ENCODE measurements at places on chromosomes 2 and 18.

DNA sequence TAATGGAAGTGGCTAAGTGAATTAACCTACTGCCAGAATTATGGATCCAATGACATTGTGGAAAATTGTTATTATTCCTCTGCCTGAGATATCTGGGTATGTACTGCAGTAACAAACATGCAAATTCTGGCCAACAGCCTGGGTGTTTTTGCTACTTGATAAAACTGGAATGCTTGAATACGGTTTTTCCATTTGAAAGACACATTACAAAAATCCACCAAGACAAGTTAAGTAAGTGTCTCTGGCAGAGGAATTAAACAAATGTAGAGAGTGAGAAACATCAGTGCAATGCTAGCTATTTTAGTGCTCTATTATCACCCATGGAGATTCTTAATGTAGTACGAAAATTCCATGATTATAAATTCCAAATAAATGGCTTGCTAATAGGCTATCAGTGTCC lies 312.4 kb upstream of the MEIS1 start:
- DNase-seq: no peak

- DNase-seq: no peak
Observed at GRCh38 chr2:191176801-191177438, 26.1 kb upstream of the STAT4 start.

- no peak for DNase-seq
Observed at GRCh38 chr2:184370954-184371353, 227.4 kb upstream of the ZNF804A start.

- peak; percentile 47 for DNase-seq
Observed at GRCh38 chr2:134739879-134740301, 21.1 kb upstream of the TMEM163 start.

DNA sequence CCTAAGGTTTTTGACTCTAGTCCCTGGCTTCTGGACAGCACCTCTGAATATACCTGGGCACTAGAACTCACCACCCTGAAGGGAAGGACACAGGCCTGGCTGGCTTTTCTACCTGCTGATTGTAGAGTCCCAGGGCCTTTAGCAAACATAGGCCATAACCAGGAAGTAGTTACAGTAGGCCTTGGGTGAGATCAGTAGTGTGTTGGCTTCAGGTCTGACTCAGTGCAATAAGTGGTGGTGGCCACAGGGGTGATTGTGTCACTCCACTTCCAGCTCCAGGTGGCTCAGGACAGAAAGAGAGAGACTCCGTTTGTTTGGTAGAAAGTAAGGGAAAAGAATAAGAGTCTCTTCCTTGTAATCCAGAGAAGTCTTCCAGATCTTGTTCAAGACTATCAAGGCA lies 101.7 kb upstream of the LGALSL start:
- no peak for DNase-seq

DNA sequence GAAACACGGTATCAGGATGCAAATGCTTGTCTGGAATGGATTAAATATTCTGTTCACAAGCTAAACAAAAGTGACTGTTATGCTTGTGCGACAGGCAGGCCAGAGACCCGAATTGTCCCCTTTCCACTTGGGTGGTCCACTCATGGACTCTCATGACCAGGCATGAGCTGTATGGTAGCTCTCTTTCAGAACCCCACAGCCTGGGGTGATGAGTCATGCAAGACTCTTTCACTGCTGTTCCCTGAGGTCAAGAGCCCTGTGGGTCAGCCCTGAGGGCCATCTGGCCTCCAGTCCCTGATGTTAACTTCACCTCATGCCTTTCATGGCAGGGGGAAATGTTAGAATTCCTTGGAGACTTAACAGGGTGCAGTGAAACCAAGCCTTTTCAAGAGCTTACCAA lies 13.7 kb upstream of the SAP130 start:
- DNase-seq: no peak

DNA sequence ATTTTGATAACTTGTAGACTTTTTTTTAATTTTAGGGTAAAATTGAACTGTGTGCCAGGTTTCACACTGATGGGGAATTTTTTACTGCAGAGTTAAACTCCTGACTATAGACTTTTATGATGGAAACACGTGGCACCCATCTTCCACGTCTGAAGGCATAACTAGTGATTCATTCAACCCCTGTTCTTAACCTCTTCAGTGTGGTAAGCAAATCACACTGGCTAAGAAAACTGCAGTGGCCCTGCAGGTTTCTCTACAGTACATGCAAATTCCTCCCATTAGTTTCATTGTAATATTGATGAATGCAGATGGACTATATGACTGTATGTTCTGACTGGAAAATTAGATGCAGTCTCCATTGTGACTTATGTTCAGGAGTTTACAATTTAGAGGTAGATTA lies 47.2 kb downstream of the SMAD4 start:
- DNase-seq: peak; percentile 72

- peak; percentile 94 for DNase-seq
Observed at GRCh38 chr18:21163647-21164547, 52.3 kb upstream of the ROCK1 start.

DNA sequence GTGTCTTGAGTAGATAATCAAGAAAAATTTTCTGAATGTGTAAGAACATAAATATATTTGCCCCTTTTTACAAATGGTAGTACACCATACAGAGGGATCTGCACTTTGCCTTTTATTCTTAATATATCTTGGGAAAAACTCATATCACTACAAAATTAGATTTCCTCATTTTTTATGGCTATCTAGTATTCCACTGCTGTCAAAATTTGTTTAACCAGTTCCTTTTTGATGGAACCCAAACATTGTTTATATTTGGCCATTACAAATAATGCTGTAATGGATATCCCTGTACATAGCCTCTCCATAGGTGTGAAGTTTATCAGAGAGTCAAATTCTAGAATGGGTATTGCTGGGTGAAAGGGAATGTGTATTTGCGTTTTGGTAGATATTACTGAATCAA lies 243.1 kb downstream of the AGPS start:
- no peak for DNase-seq

DNA sequence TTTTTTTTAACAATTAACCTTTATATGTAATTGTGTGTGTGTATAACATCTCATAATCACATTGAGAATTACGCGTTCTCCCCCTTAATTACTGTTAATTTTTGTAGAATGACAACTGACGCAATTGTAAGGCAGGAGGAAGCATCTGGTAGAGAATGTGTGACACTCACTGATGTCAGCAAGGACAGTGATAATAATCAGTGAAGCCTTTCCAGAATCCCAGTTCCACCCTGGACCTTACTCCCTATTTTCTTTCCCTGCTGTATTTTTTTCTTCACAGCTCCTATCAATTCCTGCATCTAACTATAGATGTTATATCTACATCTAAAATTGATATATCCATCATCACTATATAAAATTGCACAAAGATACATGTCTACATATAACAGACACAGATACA lies 16.1 kb upstream of the STRN start:
- no peak for DNase-seq

- no peak for DNase-seq
Observed at GRCh38 chr2:54529935-54530334, 73.8 kb downstream of the SPTBN1 start.

GRCh38 chr2:238903141-238903540 lies 55.3 kb downstream of the TWIST2 start:
- DNase-seq: no peak

GRCh38 chr2:207796585-207797350 lies 27.1 kb upstream of the FZD5 start:
- no peak for DNase-seq

DNA sequence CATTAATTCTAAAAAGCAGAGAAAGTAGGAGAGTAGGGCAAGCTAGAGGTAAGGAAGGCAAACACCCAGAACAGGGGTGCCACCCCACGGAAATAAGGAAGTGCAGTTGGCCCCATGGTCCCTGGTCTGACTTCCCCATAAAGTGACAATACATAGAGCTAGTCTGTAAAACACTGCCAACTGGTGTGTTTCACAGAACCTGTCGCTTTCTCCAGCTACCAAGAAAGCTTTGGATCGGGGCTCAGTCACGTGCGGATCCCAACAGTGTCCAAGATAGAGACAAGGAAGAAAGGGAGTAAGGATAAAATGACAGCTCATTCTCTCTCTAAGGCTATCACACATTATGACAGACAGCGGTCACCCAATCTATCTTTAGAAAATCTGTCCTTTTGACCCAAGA lies 36.4 kb downstream of the TBC1D8 start:
- DNase-seq: no peak

DNA sequence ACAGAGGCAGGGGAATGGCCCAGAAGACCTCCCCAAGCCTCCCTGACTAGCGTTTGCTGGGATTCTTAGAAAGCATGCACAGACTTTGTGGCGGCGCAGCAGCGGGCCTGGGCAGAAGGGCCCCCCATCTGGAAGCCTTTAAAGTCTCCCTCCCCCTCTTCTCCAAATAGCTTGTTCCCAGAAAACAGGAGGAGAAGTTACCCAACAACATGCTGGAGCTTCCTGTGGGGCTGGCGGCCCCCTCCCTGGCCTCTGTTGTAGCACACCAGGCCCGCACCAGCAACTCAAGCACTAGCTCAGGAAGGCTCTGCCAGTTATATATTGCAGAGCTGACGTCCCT lies 334.8 kb downstream of the DYSF start:
- DNase-seq: no peak

- DNase-seq: no peak
Observed at GRCh38 chr2:120312076-120312475, 33.9 kb upstream of the INHBB start.

GRCh38 chr18:8791171-8791651 lies 85.9 kb downstream of the MTCL1 start:
- peak; percentile 27 for DNase-seq

DNA sequence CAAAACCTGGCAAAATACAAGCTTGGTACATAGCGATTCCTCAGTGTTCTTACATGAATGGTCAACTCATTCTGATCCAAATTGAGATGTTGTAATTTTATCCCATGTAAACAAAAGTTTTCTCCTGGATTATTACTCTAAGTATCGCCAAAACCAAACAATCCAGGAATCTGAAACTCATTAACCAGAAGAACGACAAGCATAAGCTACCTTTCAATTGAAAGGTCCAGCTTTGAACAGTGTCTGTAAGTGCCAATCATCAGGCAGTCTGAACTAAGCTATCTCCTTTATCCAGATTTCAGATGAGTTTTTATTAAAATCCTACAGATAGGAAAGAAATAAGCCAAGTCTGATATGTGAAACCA lies 2.4 kb downstream of the MEX3C start:
- DNase-seq: no peak

DNA sequence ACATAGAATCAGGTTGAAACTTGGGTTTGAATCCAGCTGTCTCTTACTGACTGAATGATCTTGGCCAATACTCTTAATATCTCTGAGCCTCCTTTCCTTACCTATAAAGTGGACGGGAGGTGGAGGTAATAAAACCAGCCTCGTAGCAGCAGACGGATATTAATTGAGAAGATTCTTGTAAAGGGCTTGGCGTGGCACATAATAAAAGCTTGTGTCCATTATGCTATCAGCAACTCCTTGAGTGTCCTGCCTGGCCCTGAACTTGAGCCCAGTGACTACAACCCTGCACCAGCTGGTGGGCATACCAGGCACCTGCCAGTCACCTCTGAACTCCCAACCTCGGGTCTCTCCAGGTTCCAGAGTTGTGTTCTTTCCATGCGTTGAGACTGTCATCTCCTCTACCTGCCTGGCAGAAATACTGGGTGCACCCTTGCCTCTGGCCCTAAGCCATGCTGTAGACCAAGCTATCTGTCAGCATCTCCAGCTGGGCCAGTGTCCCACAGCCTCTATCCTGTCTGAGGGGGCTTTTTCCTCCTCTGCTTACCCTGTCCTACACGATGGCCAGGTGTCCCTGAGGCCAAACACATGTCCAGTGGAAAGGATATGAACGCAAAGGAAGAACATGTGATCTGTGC lies 9.7 kb downstream of the CAPN13 start:
- DNase-seq: no peak

Data from HFFc6 (cell line).